ENCODE measurements at places on chromosomes 12 and 14.

DNA sequence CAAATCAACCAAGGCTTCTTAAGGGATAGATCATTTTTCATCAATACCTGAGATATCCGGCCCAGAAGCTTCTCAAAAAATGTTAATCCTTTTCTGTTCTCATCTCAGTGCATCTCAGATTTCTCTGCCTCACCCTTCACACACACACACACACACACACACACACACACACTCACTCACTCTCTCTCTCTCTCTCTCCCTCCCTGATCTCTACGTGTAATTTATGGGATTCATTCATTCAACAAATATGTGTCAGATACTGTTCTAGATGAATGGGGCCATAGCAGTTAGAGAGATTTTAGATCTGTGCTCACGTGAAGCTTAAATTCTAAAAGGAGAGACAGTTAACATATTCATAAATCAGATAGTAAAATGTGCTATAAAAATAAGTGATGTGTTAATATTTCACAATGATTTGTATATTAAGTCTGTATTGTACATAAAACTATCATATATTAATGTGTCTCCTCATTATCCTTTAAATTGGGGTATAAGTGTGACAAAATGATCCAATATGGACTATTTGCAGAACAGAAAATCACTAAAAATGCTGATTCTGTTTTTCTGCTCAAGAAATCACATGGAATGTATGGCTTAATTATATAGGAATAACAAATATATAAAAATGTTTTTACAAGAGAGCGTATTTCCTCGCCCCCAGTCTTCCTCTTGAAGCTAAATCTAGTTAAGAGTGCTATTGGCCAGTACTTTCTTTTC is 7.3 kb upstream of the FRMD6 start:
- no peak for DNase-seq

- no peak for DNase-seq
Measured at GRCh38 chr12:71472441-71472911, 32.9 kb downstream of the LGR5 start.

- DNase-seq, result peak; percentile 47
Measured at GRCh38 chr12:47949441-47950341, 13.7 kb upstream of the TMEM106C start.

- no peak for DNase-seq
Measured at GRCh38 chr12:58396239-58396638, 454.9 kb downstream of the ATP23 start.

DNA sequence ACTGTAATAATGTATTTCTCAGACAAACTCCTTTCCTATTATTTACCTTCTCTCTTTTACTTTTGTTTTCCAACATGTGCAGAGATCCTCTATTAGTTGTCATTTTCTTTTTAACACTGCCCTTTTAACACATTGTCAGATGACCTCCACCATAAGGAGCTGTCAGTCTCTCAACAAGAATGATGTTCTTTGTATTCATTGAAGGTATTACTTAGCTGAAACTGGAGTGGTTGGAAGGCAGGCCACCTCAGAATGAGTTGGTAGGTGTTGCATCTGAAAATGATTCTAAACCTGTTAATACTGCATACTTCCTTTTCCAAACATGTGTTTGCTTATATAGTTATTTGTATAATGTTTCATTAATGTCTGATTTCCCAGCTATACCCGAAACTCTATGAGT is 16.9 kb downstream of the TMEM117 start:
- DNase-seq, result no peak

DNA sequence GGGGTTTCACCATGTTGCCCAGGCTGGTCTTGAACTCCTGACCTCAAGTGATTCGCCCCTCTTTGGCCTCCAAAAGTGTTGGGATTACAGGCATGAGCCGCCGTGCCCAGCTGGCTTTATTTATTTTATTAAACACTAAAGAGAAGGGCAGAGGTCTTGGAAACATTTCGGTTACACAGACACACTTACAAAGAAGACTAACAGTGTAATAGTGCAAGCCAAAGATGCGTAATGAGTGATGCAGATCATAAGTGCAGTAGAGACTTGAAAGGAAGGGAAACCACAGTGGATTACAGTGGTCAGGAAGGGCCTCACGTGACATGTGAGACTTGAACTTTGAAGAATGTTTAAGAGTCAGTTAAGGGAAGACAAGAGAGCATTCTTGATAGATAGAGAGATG is 33.9 kb upstream of the CDK17 start:
- peak; percentile 84 for DNase-seq

DNA sequence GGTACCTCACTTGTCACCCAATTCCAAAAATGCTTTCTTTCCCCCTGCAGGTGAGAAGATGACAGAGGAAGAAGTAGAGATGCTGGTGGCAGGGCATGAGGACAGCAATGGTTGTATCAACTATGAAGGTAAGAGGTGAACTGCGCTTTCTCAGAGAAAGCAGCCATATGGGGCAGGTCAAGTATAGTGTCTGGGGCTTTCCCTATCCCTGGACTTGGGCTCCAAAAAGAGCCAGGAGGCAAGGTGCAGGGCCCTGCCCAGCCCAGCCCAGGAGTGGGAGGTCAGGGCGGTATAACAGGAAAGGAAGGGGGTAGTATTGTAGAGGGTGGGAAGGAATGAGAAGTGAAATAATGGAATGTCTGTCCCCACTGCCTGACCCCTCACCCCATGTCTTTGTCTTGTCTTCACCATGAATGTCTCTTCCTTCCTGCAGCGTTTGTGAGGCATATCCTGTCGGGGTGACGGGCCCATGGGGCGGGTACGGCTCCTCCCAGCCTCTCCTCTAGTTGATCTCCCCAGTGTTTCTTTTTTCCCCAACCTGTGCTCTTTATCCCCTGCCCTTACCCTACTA is 2.1 kb downstream of the MYL6 start:
- DNase-seq, result peak; percentile 75

- DNase-seq, result no peak
Measured at GRCh38 chr14:105853089-105853906, 326.9 kb downstream of the TMEM121 start.

DNA sequence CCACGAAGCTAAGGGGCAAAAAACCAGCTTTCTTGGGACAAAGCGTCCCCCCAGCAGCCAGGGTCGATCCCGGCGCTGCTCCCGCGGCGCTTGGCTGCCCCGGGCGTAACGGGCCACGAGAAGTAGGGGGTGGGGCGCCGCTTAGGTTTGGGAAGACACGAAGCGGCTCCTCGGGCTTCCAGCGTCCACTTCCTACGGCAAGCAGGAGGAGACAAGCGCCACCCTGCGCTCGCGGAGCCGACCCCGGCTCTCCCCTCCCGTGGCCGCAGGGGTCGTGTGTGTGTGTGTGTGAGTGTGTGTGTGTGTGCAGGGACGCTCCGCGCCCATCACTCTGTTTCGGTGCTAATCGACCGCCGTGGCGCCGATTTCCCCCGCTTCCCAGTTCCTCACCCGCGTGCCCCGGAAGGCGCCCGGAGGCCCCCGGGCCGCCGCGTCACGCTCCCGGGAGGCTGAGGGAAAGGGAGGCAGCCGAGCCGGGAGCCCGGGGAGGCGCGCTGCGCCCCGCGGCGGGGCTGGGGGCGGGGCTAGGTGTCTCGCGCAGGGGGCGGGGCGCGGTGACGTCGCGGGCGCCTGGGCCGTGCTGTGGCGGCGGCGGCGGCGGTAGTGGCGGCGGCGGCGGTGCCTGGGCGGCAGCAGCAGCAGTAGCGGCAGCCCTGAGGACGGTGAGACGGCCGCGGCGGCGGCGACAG is at the start of gene ERC1:
Gene ERC1 (plus strand): TSS at position 563 of the 689 bp plus-strand sequence. CDS start 36,681 bp downstream, outside the sequence.
- DNase-seq, result peak; percentile 88

DNA sequence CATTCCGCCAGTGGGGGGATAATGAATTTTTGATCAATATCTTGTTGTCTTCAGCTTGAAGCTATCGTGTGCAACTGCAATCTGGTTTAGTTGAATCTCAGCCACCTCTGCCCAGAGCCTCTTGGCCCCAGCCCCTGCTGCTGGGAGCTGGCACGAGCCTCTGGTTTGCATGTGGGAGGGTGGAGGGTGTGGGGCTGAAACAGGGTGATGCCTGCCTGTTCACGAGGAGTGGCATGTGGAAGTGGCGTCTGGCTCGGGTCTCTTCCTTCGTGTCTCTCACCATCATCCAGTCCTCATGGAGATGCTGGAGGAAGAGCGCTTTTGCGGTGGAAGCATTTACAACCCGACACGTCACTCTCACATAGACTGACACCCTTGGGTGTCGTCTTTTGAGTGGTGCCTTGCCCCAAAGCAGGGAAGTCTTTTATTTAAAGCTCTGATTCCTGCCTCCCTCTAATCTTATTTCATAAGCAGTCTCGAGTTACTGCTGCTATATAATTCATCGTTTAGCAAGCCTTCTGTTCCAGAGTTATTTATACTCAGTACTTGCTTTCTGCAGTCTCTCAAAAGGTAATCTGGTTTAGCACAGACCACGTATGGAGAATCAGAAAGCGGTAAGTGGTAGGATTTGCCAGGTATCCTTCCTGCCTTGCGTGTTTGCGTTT is 64.5 kb downstream of the AACS start:
- DNase-seq, result no peak

- DNase-seq, result peak; percentile 55
Measured at GRCh38 chr12:442235-442884, 17.4 kb upstream of the B4GALNT3 start.

DNA sequence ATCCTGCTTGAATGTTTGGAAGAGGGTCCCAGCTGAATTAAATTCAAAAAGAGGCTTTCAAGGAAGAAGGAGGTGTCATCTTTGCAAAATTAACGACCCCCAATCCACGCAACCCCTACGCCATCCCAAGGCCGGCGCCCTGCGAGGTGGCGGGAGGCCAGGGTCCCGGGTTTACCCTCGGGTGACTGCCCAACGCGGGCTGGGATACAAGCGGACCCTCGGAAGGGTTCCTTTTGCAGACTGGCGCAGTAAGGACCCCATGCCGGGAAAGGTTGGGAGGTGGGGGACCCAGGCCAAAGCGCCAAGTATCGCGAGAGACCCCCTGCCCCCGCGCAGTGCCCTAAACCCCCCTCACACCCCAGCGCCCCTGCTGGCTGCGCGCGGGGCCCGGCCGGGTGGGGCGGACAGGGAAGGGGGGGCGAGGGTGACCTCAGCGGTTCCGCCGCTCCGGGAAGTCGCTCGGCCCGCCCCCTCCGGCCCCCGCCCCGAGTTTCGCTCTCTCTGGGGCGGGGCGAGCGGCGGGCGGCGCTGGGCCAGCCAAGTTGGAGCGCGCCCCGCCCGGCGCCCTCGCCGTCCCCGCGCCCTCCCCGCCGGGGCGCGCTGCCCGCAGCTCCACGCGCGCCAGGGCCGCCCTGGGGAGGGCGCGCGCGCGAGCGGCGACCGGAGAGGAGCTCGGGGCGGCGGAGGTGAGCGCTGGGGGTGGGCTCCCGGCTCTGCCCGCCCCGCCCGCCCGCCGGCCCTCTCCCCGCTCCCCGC is 708 bp upstream of the ZBTB42 start:
- peak; percentile 90 for DNase-seq
